Muscle of arm (tissue), 14 donors: ENCODE measurements at places on chromosomes 11 and 22. TPM values are rescaled to one million over a fixed set of nuclear protein-coding genes. Genes with fewer than 3 reads are reported as not detected.

DNA sequence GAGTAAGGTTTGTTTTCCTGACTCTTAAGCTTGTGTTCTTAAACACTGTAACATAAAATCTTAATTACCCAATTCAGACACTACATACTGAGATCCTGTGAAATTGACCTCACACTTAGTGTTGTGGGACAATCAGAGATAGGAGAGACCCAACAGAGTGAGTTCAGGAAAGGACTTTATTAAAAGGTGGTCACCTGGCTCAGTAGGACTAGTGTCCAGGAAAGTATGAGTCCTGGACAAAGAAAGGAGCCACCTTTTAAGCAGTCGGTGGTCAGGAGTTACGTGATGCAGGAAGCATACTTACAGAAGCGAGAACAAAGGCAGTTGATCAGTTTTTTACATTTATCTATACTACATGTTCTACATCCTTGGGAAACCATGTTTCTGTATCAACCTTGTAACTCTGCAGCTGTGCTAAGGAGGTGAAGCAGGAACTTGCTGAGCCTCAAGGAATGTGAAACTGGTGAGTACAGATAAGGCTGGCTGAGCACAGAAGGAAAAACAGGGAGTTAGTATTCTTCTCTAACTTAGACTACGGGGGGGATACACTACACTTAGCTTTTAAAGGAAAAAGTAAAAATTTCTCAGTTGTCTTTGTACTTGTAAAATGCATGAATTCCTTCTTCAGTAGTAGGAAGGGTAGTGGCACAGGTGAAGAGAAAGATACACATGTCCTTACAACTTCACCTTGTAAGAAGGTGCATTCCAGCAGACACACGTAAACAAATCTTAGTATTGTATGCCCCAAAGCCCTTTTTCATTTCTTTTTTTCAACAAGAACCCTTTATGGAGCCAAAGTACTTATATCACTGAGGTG, 15.1 kb downstream of the OR51E1 start:
- DNase-seq: no peak

The MOGAT2 gene
- 25.0 TPM for polyA plus RNA-seq

DNA sequence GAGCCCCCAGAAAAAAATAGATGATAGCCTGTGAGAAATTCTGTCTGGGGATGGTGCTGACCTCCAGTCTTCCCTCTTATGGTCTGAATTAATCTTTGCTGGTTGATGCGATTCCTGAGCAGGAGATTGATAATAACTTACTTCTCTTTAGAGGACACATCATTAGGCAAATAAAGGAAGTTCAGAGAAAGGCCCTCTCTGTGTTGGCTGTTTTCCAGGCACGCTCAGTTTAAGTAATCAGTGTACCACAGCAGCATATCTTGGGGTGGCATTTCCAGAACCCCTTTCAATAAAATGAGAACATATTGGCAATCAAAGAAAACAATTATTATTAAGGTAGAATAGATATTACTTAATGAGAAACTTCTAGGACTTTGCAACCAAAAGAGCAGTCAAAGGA, 1129.3 kb upstream of the RAG2 start:
- DNase-seq: no peak

GRCh38 chr11:206002-206384, 1.2 kb downstream of the BET1L start:
- DNase-seq: no peak
